Activated gamma-delta T cell treated with Interleukin-2 at 50 U/mL for 16 hours (primary cell): ENCODE measurements at places on chromosomes 3 and 15.

GRCh38 chr3:21059404-21059803, 691.6 kb downstream of the ZNF385D start:
- no peak for DNase-seq

GRCh38 chr3:141343865-141344271, 24.4 kb upstream of the ZBTB38 start:
- DNase-seq, result no peak

DNA sequence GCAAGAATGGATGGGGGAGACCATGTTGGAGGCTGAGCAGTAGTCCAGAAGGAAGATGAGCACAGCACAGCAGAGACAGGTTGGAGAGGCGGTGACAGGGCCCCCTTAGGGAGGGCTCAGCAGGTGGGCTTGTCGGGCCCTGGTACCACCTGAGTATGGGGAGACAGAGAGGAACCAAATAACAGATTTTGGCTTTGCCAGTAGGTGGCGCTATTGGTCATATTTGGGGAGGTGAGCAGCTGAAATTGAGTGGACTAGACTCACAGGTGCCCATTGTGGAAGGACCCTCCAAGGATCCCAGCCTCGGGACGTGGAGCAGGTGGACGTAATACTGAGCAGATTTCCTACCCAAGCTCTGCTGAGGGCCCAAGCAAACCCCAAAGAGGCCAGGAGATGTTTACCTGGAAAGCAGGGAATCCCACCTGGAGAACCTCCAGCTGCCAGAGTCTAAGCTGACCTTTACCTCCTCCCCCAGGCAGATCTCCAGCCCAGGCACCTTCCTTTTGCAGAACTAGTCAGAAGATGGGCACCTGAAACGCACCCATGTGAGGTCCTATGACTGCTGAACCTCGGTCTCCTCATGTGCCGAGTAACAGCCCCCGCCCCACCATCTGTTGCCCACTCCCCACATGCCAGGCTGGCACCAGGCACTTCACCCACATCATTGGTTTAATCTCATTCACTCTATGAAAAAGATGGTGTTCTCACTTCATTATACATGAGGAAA, 24.6 kb upstream of the CORO2B start:
- DNase-seq, result peak; percentile 65

GRCh38 chr3:69535613-69536012, 149.7 kb upstream of the FRMD4B start:
- DNase-seq, result no peak

- no peak for DNase-seq
Observed at GRCh38 chr3:99625643-99626416, 12.6 kb upstream of the COL8A1 start.

DNA sequence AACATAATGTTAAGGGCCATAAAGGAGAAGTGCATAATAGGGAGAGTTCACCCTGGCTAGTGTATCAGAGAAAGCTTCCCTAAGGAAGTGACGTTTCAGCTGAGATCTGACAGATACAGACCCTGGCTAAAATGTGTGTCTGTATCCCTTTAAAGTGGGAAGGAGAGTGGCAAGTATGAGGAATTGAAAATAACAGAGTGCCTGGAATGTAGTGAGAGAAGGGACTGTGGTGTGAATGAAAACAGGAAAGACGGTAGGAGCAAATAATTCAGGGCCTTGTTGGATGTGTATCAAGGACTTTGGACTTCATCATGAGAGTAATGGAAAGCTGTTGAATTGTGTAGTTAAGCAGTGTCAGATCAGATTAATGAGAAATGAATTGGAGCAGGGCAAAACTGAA, 30.5 kb downstream of the NEO1 start:
- DNase-seq, result no peak

- DNase-seq, result no peak
Observed at GRCh38 chr3:48592519-48593087, 2.5 kb downstream of the COL7A1 start.

DNA sequence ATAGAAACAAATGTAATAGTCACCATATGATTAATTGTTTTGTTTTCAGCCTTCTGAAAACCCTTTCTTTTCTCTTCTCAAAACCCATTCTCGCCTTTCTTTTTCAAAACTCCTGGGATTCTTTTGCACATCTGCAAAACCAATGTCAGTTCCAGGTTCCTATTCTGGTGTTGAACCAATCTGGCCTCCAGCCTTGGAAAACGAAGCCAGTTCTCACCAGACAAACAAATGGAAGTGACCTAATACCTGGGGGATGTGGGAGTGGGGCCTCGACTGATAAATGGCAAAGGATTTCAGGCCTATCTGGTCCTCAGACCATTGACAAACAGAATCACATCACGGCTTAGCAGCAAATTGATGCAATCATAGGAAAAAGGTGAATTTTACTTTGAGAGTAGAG, 73.0 kb downstream of the COL8A1 start:
- no peak for DNase-seq

DNA sequence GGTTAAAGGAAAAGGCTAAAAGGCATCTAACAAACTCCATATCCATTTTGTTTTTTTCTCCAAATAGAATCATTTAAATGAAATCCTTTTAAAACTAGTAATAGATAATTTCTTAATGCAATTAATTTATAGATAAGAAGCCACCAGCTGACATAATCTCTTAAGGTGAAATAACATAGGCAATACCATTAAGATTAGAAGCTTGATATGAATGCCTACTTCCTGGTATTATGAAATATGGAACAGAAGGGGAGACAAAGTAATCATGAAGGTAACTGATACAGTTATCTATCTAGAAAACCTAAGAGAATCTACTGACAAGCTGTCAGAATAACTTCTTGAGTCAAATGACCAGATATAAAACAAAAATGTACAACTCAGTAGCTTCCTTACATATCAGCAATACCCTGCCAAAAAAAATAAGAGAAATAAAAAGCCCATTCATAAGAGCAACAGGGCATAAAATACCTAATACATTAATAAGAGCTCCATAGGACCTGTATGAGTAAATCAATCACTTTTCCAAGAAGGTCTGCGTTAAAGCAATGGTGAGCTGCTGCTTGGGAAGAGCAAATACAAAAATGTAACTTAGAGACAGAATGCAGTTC, 10.7 kb downstream of the EHD4 start:
- DNase-seq, result no peak

- no peak for DNase-seq
Observed at GRCh38 chr3:24004171-24004938, 59.3 kb downstream of the NR1D2 start.

DNA sequence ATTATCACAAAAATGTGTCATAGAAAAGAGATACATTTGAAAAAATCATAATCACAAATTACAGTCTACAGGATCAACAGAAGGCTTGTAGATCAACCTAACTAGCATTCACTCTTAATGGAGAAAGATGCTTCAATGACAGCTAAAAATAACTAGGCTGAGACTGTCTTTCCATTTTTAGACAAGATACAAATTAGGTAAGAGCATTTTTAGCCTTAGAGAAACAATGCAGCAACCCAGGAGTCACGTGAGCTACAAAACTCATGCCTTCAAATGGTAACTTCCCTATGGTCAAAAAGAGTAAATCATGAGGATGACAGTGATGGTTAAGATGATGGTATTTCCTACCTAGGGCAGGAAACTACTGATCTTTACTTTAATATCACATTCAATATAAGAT, 415.4 kb downstream of the MAGI1 start:
- DNase-seq, result no peak

GRCh38 chr15:72785432-72785831, 1.9 kb upstream of the ADPGK start:
- peak; percentile 55 for DNase-seq
